ENCODE measurements at places on chromosomes 6 and 20. TPM values are rescaled to one million over a fixed set of nuclear protein-coding genes. Genes with fewer than 3 reads are reported as not detected.

Gene CALHM6
- 6.0 TPM for polyA plus RNA-seq

Gene RAET1G
- polyA plus RNA-seq = 0.57 TPM

- DNase-seq = no peak
Observed at GRCh38 chr6:122996794-122997505, 915 bp downstream of the CLVS2 start.

DNA sequence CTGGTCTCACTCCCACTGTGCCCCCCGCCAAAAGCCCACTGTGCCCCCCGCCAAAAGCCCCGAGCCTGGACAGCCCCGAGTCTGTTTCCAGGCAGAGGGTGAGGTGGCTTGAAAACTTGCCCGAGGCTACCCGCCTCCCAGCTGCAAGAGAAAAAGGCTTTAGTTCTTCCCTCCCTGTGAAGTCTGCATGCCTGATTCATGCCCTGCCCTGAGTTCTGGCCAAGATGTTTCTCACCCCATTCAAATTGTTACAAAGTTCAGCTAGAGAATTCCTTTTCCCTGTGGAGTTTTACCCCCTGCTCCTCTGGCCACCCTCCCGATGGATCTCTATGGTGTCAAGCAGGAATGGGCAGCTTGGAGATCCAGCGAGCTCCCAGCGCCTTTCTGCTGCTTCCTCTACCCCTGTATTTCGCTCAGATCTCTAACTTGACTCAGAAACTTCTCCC lies 298.8 kb upstream of the MAP3K7 start:
- no peak for DNase-seq

GRCh38 chr6:97068211-97068610 lies 143.7 kb downstream of the KLHL32 start:
- peak; percentile 28 for DNase-seq

DNA sequence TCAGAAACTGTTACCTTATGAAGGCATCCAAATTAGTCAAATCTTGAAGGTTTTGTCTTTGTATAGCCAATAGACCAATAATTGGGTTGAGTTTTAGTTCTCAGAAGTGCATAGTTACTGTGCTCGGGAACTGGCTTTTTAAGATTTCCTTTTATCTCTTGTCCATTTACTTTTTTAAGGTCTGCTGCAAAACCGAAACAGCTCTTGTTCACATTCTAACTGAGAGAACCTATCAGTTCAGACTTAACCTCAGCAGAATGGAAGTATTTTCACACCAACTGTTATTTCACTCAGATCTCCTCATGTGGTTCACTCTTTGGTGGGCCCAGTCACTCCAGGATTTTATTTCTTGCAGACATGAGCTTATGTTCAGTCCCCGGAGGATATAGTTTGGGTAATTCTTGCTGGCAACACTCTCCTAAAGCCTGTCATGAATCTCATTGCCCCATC lies 55.5 kb downstream of the TPBG start:
- no peak for DNase-seq

GRCh38 chr6:98324446-98324845 lies 509.9 kb upstream of the POU3F2 start:
- DNase-seq = no peak

DNA sequence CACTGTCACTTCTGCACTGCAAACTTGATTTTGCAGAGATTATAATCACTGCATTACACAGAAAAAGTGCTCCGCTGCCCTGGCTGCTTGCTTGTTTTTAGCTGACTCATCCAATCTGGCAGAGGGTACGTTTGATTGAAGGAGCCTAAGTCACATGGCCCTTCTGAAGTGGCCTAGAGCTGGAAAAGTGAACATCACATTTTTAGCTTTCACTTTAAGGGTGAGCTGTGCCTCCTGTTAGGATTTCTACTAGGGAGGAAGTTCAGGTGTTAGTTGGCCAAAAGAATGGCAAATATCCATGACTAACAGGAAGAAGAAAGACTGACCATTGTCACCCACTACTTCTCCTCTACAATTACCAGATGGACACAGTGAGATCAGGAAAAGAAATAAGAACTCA lies 889.1 kb upstream of the MAP3K7 start:
- peak; percentile 11 for DNase-seq

DNA sequence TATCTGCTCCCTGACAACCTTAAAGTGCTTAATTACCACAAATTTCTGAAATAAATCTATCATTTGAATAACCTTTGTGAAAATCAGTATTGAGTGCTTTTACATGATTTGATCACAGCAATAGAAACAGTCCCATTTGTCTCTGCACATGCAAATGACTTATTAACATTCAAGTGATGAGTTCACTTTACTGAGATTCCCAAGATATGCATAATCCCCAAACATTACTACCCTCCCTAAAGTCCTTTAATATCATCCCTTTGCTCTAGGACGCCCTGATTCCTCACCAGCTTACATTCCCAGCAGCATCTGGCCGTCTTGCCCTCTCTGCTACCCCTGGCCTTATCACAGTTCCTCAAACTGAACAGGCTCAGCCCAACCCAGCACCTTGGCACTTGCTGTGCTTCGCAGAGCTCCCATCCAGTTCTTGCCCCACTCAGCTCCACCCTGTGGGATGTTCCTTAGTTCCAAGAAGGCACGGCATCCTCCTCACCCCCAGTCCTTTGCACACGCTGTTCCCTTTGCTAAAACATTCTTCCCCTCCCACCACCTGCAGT lies 347.5 kb downstream of the PREX1 start:
- DNase-seq = no peak

GRCh38 chr6:61809004-61809595 lies 476.9 kb downstream of the KHDRBS2 start:
- DNase-seq = peak; percentile 15
